Ascending aorta (tissue), 2 donors: ENCODE measurements at places on chromosomes 3 and 15.

DNA sequence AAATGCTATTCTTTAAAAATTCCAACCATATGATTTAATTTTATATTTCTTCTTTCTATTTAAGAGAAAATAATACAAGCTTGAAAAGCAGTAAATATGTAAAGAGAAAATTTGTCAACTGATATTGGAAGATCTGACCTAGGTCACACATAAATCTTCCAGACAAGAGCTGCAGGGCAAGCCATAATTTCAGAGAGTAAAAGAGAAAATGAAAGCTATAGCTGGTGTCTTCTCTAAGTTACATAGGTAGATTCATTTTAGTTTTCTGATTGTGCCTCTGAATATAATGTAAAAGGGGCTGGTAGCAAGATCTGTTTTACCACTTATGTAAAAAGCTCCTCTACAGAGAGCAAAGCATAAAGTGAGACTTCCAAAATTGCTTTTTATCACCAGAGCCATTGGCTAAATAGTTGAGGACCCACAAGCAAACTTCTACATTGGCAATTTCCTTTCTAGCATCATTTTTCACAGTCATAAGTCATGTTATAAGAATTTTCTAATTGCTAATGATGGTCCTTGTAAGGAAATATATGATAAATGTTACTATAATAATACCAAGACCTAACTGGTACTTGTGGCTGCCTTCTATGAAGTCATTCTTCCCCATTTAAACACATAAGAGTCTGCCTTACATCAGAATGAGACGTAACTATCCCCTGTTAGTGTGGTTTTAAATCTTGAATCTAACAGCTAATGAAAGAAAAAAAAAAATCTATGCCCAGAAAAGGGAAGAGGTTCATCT lies 80.8 kb upstream of the SKOR1 start:
- DNase-seq: no peak

- no peak for DNase-seq
Measured at GRCh38 chr15:78752492-78753358, 58.5 kb downstream of the ADAMTS7 start.

DNA sequence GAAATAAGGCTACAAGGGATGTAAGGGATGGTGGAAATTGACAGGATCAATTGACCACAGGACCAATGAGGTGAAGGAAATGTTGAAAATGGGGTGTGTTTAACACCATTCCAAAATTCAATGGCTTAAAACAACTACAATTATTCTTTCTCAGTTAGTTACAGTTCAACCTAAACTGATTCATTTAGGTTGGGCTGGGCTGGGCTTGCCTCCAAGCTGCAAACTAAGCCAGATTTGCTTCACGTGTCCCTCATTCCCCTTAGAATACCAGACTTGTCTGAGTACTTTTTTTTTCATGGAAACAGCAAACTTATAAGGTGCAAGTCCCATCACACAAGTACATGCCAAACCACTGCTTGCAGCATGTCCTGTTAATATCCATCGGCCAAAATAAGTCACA lies 280.1 kb downstream of the NEK10 start:
- DNase-seq: no peak

DNA sequence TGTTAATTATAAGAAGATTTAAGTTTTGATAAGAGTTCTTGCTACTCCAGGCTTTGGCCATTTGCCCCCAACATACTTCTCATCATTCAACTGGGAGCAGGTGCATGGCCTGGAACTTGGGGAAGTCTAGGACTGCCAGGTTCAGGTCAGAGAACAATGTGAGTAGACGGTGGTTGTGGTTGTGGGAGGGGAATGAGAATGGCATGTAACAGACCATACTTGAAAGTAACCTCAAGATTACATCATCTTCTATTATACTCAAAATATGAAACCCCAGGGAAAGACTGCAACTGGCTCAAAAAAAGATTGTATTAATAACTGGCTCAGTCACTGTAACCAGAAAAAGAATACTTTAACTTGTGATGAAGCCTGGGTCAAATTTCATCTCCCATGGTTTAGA lies 364.9 kb upstream of the DPPA4 start:
- DNase-seq: no peak

- DNase-seq: no peak
Measured at GRCh38 chr15:100463515-100463914, 65.2 kb downstream of the CERS3 start.

DNA sequence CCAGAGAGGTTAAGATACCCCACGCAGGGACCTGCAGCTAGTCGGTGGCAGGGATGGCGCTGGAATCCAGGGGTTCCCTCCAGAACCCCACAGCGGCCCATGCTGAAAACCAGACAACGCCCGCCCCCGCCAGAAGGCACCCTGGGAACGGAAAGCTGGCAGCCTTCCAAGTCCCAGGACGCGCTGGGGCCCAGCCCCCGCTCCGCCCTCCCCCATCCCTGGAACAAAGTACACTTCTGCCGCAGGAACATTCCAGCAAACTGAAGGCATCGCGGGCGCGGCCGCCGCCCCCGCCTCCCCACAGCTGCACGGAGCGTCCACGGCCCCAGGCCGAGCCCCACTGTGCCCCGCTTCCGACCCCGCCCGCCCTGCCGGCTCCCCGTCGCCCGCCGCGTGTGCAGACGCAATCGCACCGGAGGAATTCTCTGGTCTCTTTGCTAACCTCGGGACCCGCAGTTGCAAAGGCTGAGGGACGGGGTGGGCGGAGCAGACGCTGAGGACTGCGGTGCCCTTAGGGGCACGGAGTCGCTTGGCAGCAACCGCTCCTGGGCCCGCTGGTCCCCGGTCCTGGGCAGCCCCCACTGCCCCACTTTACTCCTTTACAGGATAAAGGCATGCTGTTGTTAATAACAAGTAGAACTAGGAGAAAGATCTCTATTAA lies 44.8 kb upstream of the RNU6-1 start:
- DNase-seq: peak; percentile 88

- DNase-seq: no peak
Measured at GRCh38 chr3:185647134-185647879, 61.2 kb downstream of the SENP2 start.

DNA sequence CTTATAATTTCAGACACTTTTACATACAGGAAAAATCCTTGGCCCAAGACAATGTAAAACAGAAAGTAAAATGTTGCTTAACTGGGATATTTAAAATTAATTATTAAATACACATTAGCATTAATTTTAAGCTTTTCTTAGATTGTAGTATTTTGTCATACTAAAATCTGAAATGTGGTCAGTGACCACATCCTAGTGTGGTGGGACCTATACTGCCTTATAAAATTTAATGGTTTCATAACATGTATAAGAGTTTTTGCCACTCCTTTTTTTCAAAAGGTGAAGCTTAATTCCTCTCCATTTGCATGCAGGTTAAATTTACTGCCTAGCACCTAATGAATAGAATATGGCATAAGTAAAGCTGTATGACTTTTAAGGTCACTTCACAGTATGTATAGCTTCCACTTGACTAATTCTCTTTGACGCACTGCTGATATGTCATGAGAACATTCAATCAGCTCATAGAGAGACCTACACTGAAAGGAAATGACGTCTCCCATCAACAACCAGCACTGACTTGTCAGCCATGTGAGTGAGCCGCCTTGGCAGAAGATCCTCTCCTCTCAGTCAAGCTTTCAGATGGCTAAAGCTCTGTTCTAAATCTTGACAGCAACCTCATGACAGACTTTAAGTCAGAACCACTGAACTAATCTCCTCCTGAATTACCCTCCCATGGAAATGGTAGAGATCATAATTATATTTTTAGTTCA lies 847.8 kb downstream of the SI start:
- DNase-seq: no peak

DNA sequence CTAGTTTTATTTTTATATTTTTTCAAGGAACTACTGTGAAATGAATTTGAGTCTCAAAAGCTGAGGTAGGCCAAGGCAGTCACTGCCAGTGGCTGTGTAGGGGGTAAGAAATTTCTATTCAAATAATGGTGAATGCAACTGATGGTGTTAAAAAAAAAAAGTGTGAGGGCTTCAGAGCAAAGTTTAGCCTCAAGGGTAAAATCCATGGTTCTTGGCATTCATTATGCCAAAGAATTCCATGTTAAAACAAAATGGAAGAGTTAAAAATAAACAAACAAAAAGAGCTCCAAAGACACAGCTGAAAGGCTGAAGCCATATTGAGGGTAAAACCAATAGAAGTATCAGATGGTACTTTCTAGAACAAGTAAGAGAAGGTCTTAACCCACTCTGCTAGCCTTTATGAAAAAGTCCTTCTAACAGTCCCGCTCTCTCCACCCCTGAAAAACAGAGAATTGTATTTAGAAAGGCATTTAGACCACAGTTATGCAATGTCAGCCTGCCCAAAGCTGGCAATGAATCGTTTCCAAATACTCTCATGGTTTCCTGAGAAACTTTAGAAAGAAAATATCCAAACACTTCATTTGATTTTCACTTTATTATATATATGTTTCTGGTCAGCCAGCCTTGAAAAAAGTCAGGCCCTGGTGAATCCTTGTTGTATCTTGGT lies 158.4 kb upstream of the GMNC start:
- no peak for DNase-seq

- peak; percentile 64 for DNase-seq
Measured at GRCh38 chr3:187737006-187737367, 8.3 kb downstream of the BCL6 start.

GRCh38 chr15:68183616-68184315 lies 21.4 kb downstream of the CALML4 start:
- DNase-seq: no peak

DNA sequence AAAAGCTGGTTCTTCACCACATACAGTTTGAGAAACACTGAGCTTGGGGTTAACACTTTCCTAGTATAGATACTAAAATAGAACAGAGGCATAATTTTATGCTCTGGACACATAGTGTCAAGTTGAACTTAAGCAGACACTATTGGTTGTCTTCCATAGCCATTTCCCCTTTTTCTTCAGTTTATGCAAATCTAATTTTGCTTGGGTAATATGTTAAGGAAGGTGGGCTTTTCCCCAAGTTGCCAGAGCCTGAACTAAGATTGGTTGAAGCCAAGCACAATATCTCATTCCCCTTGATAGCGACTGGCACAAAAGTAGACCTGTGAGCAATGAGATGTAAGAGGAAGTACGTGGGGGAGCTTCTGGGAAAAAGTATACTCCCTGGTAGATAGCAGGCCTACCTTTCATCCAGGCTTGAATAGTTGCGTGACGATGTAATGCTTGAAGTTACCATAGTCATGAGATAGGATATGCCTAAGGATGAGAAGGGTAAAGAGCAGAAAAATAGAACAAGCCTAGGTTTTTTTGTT lies 4.5 kb upstream of the POPDC2 start:
- no peak for DNase-seq

- peak; percentile 58 for DNase-seq
Measured at GRCh38 chr3:120418866-120419490, 31.8 kb downstream of the FSTL1 start.

DNA sequence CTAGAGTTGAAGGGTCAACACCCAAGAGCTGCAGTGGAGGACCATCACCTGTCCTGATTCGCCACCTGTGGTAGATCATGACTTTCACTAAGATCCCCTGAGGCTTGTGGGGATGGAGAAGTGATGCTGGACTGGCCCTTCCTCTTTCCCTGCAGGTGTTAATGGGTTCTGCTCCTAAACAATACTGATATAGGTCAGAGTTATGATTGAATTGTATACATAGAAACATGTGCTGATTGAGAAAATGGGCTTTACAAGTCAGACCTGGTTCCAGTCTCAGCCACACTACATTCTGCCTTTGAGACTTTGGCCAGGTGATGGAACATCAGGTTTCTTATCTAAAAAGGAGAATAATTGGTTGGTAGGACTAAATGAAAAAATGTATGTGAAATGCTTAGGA lies 418.9 kb upstream of the TPRG1 start:
- no peak for DNase-seq

GRCh38 chr3:98885851-98886250 lies 15.6 kb downstream of the DCBLD2 start:
- DNase-seq: no peak

DNA sequence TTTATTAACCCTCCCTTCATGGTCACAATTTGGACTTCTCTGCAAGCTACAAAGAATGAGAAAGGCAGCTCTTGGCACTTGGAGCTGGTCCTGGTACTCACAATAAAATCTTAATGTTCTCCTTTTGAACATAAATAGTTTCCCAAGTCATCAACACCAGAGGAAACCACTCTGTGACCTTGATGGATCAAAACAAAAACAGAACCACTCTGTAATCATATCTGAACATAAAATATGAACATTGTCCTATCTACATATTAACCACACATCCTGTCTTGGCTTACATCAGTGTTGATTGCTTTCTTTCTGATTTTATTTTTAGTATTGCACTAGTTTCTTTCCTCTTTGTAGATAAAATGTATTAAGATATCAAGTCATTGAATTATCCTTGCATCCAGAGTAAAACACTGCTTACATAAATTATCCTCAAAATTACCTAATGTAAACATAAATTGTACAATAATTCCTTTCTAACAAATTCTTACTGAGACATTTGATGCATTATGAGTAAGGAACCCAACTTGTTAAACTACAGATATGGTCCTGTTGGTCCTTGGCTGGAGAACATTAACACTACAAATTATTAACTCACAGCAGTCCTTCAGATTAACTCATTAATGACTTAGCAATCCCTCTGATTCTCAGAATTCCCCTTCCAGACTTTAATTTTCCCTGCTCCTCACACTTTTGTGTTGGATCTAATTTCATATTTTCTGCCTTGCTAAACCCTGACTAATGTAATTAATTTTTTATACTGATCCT lies 860.5 kb downstream of the DIPK2A start:
- DNase-seq: no peak

DNA sequence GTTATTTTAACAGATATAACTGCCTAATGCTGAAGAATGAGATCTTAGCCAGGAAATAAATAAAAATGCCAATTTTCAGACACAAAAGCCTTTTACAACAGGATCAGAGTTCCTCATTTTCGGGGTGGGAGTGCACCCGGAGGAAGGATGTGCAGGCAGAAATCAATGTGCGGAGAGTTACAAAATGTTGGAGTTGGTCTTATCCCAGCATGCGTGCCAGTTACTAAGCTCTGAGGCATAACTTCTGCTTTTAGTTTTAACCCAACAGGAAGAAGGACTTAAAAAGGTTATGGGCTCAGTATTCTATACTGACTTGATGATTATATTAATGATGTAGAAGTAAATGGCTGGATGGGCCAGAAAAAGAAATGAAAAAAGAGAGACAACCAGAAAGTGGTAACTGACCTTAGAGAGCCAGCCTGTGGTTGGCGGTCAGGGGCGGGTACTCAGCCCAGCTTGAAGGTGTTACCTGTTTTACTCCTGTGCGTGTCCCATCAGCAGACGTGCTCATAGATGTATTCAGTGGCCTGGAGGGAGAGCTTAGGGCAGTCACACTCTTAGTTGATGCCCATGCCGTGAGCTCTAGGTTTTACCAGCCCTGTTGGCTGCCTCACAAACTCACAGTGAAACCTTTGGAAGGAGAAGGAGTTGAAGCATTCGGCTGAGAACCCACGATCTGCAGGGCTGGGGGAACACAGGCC lies 164.7 kb downstream of the SV2B start:
- DNase-seq: no peak

GRCh38 chr15:98648654-98649471 lies 524 bp downstream of the IGF1R start:
- peak; percentile 74 for DNase-seq

DNA sequence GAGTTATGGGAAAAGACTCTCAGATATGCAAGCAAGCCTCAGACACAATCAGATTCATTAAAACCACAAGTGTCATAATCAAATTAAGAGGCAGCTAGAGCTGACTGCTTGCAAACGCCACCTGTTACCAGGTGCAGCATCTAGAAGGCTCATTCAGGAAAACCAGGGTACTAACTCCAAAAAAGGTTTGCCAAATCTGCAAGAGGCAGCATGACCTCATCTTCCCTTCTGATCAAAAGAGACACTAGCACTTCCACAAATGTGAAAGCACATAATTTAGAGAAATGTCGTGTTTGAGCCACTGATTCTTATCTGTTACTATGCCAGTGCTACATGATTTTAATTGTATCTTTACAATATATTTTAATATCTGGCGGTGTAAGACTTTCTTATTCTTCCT lies 123.3 kb upstream of the NANOGP8 start:
- DNase-seq: no peak
